ENCODE measurements at places on chromosomes 11 and 22. TPM values are rescaled to one million over a fixed set of nuclear protein-coding genes. Genes with fewer than 3 reads are reported as not detected.

GRCh38 chr11:11324090-11324489 is 29.0 kb downstream of the CSNK2A3 start:
- peak; percentile 42 for DNase-seq

- DNase-seq, result no peak
Measured at GRCh38 chr22:28742562-28742962, 723 bp downstream of the HSCB start.

DNA sequence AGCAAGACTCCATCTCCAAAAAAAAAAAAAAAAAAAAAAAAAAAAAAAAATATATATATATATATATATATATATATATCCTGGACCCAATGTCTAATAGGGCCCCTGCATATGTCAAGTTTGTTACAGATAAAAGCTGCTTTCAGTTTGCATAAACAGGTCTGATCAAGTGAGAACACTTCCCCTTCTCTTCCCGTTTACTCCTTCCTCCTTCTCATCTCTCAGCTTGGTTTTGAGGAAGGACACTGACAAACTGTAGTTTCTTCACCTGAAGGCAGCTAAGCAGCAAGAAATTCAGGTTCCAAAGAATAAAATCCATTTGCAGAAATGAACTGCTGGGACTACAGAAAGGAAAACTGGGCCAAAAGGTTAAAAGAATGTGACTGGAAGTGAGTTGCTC is 11.7 kb downstream of the THOC5 start:
- DNase-seq, result no peak

- peak; percentile 38 for DNase-seq
Measured at GRCh38 chr11:9973921-9974320, 310.0 kb downstream of the SWAP70 start.

DNA sequence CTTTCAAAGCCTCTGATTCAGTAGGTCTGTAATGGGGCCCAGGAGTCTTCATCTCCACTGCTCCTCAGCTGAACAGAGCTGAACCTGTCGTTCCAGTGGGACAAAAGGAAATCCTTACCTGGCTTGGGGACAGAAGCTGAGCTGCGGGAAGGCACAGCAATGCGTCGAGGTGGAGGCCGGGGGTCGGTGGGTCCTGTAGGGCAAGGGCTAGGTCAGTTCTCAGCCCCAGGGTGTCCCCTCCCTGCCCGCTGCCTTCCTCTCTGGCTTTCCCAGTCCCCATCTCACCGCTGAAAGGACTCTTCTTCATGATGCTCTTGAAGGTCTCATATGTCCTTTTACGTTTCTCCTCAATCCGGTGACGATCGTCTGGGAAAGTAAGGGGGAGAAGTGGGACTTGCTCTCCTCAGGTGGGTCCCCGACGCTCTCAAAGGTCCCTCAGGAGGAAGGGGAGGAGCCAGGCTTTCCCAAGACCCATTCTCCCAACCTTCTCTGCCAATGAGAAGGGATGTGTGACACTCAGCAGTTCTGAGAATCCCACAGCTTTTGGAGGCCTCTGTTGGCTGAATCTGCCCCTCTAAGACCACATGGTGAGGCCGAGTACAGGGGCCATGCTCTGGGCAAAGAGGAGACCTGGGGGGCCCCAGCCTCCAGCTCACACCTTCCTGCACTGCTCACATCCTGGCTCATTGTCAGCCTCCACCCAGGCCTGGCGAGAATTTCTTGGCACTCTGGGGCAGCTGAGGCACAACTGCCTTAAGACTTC is 7.0 kb downstream of the RELA start:
- DNase-seq, result no peak

- no peak for DNase-seq
Measured at GRCh38 chr11:71114124-71114851, 138.1 kb downstream of the SHANK2 start.

- no peak for DNase-seq
Measured at GRCh38 chr11:35121326-35121865, 17.6 kb upstream of the CD44 start.

GRCh38 chr22:38881997-38882879 is 10.2 kb upstream of the CBX6 start:
- peak; percentile 77 for DNase-seq

- peak; percentile 78 for DNase-seq
Measured at GRCh38 chr22:43993072-43993760, 30.9 kb upstream of the PARVB start.

GRCh38 chr22:24230911-24231656 is 13.8 kb downstream of the GGT5 start:
- DNase-seq, result peak; percentile 11

DNA sequence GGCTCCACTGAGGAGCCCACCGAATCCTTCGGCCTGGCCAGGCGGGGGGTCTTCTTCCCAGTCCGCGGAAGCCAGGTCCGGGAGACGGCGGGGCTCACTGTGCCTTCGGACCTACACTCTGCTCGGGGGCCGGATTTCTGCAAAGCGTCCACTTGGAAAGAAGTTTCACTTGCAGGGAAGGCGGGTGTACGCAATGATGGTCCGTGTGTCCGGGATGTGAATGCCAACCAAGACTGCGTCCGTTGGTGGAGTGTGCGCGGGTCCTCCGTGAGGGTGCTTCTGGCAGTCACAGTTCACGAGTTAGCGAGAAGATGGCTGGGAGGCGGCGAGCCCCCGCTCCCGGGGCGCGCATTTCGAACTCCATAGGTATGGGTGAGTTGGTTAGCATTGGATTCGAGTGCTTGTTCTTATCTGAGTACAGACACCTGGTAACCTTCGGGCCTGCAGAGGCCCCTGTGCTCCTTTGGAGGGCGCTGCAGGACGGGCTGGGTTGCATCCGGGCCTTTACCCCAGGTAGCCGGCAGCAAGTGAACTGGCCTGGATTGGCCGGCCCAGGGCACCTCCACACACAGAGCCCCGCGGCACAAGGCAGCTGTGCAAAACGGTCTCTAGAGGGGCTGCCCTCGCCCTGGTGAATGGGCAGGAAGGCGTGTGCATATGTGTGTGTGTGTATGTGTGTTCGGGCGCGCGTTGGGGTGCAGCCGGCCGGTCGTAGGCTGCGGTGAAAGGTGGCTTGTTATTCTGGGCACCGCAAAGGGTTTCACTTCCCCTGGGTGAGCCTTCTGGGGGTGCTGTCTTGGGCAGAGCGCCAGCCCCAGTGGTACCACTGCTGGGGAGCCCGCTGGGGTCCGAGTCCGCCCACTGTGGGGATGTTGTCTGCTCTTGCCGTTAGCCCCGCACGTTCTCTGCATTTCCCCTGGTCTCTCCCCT is 13.3 kb upstream of the CYP2R1 start:
- peak; percentile 47 for DNase-seq

- no peak for DNase-seq
Measured at GRCh38 chr11:130997278-130997677, 81.0 kb upstream of the SNX19 start.

DNA sequence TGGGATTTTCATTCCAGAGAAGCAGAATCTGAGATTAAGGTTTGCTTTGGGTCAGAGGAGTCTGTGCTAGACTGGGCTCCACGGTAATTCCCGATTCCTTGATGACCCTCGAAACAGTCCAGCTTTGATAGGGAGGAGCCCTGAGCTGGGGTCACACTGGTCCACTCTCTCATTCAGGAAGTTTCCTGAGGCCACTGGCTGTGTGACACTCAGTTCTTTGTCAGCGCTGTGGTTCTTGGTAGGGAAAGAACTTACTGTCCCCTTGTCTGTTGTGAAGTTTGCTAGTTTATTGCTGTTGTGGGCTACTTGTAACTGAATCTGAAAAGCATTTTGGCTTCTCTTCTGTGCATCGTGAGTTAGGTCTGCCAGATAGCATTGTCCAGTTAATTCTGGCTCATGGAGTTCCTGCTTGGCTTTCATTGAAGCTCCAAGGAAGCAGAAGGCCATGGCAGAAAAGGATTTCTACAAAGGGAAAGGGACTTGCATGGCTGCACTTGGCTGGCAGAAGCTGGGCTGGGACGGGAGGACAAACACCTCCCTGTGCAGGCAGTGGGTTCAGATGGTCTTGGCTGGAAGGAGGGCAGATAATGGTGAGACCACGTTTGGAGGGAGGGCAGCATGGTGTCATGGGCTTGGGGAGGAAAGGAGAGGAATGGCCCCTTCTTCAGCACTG is 23.3 kb downstream of the BCR start:
- DNase-seq, result no peak

- DNase-seq, result no peak
Measured at GRCh38 chr11:26858098-26858497, 135.8 kb upstream of the FIBIN start.

DNA sequence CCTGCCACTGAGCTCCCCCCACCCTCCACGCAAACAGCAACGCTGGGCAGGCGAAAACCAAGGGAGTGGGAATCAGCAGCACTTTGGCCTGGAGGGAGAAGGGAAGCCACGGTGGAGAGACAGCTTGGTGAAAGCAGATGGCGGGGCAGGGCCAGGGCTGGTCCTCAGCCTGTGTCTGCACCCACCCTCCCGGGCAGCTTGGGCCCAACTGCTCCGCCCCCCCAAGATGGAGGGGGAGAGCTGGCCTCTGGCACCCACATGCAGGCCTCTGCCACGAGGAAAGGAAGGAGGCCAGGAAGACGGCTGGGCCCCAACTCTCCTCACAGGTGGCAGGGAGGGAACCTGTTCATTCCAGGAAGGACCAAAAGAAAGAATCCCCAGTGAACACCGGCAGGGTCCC is 17.8 kb downstream of the MAFF start:
- no peak for DNase-seq

GRCh38 chr22:36028646-36029405 is at the start of gene RBFOX2:
RBFOX2 (minus strand) TSS chr22:36028824; CDS start chr22:36028425, 399 bp downstream.
- DNase-seq, result peak; percentile 97

GRCh38 chr11:71198141-71198822 is 54.1 kb downstream of the SHANK2 start:
- DNase-seq, result no peak

GRCh38 chr11:121656328-121657090 is 203.7 kb upstream of the SORL1-AS1 start:
- DNase-seq, result no peak

DNA sequence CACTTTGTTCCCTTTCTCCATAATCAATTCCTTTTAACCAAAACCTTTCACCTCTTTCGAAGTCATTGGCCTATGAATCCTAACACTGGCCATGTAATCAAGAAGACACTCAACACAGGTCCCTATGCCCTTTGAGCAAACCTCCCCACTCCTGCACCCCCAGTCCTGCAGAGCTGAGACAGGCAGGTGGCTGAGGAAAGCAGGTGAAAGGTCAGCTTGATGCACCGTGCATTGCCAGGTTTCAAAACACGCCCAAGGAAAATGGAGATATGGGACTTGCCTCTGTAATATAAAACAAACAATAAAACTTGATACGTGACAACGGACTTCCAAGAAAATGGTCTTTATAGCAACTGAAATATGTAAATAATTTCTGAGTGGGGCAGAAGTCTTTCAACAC is 10.6 kb downstream of the CPT1A start:
- DNase-seq, result no peak

- no peak for DNase-seq
Measured at GRCh38 chr11:78386215-78386941, 31.2 kb downstream of the GAB2 start.

DNA sequence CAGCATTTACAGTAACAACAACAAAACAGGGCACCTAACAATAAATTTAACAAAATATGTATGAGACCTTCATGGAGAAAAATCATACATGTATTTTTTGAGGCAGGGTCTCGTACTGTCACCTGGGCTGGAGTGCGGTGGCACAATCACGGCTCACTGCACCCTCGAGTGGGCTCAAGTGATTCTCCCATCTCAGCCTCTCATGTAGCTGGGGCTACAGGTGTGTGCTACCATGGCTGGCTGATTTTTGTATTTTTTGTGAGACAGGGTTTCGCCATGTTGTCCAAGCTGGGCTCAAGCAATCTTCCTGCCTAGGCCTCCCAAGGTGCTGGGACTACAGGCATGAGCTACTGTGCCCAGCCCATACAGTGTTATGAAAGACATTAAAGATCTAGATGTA is 278.1 kb downstream of the SWAP70 start:
- no peak for DNase-seq

DNA sequence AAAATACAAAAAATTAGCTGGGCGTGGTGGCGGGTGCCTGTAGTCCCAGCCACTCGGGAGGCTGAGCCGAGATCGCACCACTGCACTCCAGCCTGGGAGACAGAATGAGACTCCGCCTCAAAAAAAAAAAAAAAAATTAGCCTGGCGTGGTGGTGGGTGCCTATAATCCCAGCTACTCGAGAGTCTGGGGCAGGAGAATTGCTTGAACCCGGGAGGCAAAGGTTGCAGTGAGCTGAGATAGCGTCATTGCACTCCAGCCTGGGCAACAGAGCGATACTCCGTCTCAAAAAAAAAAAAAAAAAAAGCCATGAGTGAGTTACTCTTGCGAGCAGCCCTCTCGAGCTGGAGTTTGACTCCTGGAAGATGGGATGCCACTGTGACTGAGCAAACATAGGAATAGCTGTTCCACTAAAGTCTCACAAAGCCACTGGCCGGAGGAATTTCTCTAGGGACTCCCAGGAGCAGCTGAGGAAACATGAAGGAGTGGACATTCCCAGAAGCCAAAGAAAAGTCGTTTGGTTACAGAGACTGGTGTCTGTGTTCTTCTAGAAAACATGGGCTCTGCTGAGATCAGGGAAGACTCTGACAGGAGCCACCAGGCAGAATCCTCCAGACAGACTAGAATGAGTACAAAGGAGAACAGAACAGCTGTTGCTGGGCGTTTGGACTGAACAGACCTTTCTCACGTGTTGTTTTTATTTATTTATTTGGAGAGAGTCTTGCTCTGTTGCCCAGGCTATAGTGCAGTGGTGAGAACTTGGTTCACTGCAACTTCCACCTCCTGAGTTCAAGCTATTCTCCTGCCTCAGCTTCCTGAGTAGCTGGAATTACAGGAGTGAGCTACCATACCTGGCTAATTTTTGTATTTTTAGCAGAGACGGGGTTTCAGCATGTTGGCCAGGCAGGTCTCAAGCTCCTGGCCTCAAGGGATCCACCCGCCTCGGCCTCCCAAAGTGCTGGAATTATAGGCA is 32.4 kb upstream of the MYH9 start:
- peak; percentile 19 for DNase-seq

- no peak for DNase-seq
Measured at GRCh38 chr11:135002236-135002635, 590.2 kb upstream of the B3GAT1 start.

The RASD2 gene
- 3.7 TPM for total RNA-seq

The KIAA1671 gene
- total RNA-seq, result 0.76 TPM

The CECR2 gene
- not detected for total RNA-seq

The MIEF1 gene
- total RNA-seq, result 26.2 TPM

The SLC22A8 gene
- total RNA-seq, result not detected

The GLYATL1 gene
- total RNA-seq, result not detected

The BTBD18 gene
- not detected for total RNA-seq

The NXPE4 gene
- total RNA-seq, result not detected

The OSBP2 gene
- total RNA-seq, result 2.0 TPM

The RTL10 gene
- total RNA-seq, result 14.2 TPM

The TSSK2 gene
- total RNA-seq, result not detected

The RASL10A gene
- total RNA-seq, result not detected

Measured in GM23248 (cell line).